ENCODE measurements at places on chromosomes 11 and 22. TPM values are rescaled to one million over a fixed set of nuclear protein-coding genes. Genes with fewer than 3 reads are reported as not detected.

The NPAS4 gene
- not detected for total RNA-seq

The TBRG1 gene
- 17.3 TPM for total RNA-seq

The TMEM86A gene
- 0.44 TPM for total RNA-seq

The KRTAP5-7 gene
- total RNA-seq: not detected

The KCNQ1 gene
- 0.24 TPM for total RNA-seq

The MS4A4A gene
- not detected for total RNA-seq

The CST6 gene
- total RNA-seq: not detected

The SMTNL1 gene
- not detected for total RNA-seq

The ARHGAP20 gene
- total RNA-seq: not detected

Measured in A549 treated with DMSO at 1 μM for 4 hours (cell line).